ENCODE measurements at places on chromosomes 3 and 15. TPM values are rescaled to one million over a fixed set of nuclear protein-coding genes. Genes with fewer than 3 reads are reported as not detected.

The SMCO1 gene
- 0.13 TPM for total RNA-seq

The PIGBOS1 gene
- 12.2 TPM for total RNA-seq

The MAGI1 gene
- not detected for total RNA-seq

The ATP2B2 gene
- not detected for total RNA-seq

The ATR gene
- total RNA-seq: 33.6 TPM

The DNAJA4 gene
- 29.7 TPM for total RNA-seq

The B3GALNT1 gene
- 19.7 TPM for total RNA-seq

The CLDN16 gene
- total RNA-seq: not detected

- H3K27ac ChIP-seq: no peak overlapping the region
- H3K4me3 ChIP-seq: no peak overlapping the region
Measured at GRCh38 chr15:65208647-65209046, 2.6 kb downstream of the CILP start.

- H3K27me3 ChIP-seq: peaks cover 8% of the 10 kb centered on the region
- DNase-seq: no peak
- no peak overlapping the region for H3K4me3 ChIP-seq
- H3K36me3 ChIP-seq: no peaks in the 10 kb centered on the region
Measured at GRCh38 chr3:120113128-120114116, 19.2 kb upstream of the GSK3B start.

DNA sequence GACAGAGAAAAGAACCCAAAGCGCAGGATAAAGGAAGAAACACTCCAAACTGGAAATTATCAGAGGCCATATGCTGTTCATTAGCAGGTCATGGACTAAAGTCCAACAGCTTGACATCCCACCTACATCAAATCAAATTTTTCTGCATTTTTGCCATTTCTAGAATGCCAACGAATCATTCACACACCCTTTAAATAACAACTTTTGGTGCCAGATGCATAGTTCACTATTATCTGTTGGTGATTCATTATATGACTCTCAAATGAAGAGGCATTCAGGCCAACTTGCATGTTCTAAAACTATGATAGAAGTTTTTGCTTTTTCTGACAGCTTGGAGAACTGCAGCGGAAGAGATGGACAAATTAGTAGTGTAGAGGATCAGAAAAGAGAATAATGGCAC, 529.8 kb upstream of the NAALADL2 start:
- no peak for DNase-seq
- no peaks in the 10 kb centered on the region for H3K27me3 ChIP-seq
- no peak overlapping the region for H3K27ac ChIP-seq

GRCh38 chr3:124044956-124045355, 53.0 kb upstream of the ROPN1 start:
- no peak overlapping the region for H3K27ac ChIP-seq
- no peak for DNase-seq
- no peaks in the 10 kb centered on the region for H3K36me3 ChIP-seq
- no peak overlapping the region for H3K4me3 ChIP-seq
- peaks cover 13% of the 10 kb centered on the region for H3K27me3 ChIP-seq
- H3K4me1 ChIP-seq: no peaks in the 10 kb centered on the region

GRCh38 chr3:189947068-189947467, 173.6 kb downstream of the P3H2 start:
- no peak overlapping the region for H3K4me3 ChIP-seq
- H3K4me1 ChIP-seq: peaks cover 2% of the 10 kb centered on the region
- no peaks in the 10 kb centered on the region for H3K36me3 ChIP-seq
- DNase-seq: no peak

DNA sequence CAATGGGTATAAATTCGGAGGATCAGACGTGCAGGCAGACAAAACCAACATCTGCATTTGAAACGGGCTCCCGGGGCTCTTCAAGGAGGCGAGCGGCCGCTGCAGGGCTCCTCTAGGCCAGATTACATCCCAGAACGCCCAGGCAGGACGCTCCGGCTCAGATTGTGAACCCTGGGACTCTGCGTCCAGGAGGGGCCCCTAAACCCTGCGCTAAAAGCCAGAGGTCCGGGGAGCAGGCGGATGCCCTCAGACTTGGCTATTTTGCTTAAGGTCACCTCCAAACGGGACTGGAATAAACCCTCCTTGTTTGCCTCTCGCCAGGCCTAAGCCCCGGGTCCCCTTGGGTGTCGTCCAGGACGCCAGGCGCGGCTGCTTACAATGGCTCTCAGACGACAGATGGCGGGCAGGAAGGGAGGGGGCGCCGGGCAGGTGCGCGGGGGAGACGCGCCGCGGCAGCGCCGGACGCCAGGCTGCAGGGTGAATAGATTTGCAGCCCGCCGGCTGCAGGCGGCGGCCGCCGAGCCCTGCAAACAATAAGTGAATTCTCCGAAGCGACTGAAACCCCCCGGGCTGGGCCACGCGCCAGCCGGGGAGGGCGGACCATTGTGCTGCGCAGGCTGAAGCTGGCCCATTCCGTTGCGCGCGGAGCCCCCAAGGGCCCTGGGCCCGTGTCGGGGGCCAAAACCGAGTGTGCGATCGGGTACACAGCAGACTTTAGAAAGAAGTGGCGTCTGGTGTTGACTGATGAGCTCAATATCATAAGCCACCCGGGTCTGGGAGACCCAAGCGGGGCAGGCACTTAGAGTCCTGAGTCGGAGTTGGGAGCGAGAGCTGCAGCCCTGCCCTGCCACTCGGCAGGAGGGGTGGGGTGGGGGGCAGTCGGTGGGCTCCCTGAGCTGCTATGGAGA, 32.3 kb upstream of the AMOTL2 start:
- no peak overlapping the region for H3K27ac ChIP-seq
- no peaks in the 10 kb centered on the region for H3K36me3 ChIP-seq
- H3K27me3 ChIP-seq: peaks cover 66% of the 10 kb centered on the region
- no peak for DNase-seq

GRCh38 chr15:44790215-44790614, 53.9 kb downstream of the TRIM69 start:
- H3K27ac ChIP-seq: no peak overlapping the region
- H3K36me3 ChIP-seq: no peaks in the 10 kb centered on the region
- peaks cover 20% of the 10 kb centered on the region for H3K4me1 ChIP-seq
- no peaks in the 10 kb centered on the region for H3K27me3 ChIP-seq
- H3K4me3 ChIP-seq: no peak overlapping the region

GRCh38 chr3:108241146-108241545, 18.9 kb upstream of the IFT57 start:
- peaks cover 5% of the 10 kb centered on the region for H3K36me3 ChIP-seq
- H3K4me1 ChIP-seq: no peaks in the 10 kb centered on the region
- H3K4me3 ChIP-seq: no peak overlapping the region
- no peaks in the 10 kb centered on the region for H3K27me3 ChIP-seq
- no peak overlapping the region for H3K27ac ChIP-seq

GRCh38 chr3:50201573-50202315, 3.3 kb upstream of the SLC38A3 start:
- H3K36me3 ChIP-seq: no peaks in the 10 kb centered on the region
- no peak for DNase-seq
- H3K27ac ChIP-seq: no peak overlapping the region
- peaks cover 41% of the 10 kb centered on the region for H3K27me3 ChIP-seq

DNA sequence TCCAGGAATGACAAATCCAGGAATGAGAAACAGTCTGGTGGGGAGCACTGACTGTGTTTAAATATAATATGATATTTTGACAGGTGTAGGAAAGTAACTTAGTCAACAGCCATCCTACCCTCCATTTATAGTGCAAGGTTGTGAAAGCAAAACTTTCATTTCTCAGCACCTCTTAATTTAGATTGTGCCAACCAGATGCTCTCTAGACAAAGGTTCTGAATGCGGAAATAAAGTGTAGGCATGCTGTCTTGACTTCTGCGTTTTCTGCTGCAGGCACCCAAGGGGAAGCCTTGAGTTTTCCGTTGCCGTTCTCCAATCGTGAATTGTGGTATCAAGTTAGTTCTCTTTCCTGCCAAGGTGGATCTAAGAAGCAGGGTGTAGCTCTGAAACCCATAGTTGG, 261.9 kb upstream of the SUCLG2 start:
- H3K27ac ChIP-seq: no peak overlapping the region
- no peaks in the 10 kb centered on the region for H3K36me3 ChIP-seq
- H3K4me3 ChIP-seq: no peak overlapping the region
- no peaks in the 10 kb centered on the region for H3K27me3 ChIP-seq
- H3K4me1 ChIP-seq: no peaks in the 10 kb centered on the region

DNA sequence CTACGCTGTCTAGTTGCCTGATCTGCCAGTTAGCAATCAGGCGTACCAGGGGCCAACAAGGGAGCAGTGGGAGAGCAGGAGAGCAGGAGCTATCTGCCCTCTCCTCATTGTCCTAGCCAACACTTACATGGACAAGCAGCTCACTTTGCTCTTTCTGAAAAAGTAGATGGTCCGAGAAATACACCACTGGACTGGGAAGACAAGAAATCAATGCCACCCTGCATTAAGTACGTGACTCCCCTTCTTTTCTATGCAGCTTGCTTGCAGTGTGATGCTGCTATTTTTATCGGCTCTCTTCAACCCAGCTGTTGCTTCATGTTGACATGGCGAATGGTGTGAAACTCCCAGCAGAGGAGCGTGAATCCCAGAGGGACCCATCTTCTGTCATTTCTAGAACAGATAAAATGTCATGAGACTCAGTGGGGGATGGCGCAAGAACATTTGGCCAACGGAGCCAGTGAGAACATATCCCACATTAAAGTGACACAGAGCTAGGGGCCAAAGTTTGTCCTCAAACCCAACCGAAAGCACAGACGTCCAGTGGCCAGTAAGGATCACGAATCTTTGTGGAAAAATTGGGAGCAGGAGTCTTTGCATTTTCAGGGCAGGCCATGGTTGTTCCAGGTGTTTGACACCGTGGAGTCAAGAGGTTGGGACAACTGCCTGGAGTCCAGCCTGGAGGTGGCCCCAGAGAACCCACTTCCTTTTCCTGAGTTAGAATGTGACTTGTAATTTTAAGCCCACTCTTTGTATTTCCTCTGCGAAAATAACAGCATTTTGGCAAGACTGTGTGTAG, 53.7 kb upstream of the MEF2A start:
- H3K4me1 ChIP-seq: peaks cover 55% of the 10 kb centered on the region
- H3K36me3 ChIP-seq: peaks cover 10% of the 10 kb centered on the region
- H3K4me3 ChIP-seq: no peak overlapping the region
- no peaks in the 10 kb centered on the region for H3K27me3 ChIP-seq
- no peak for DNase-seq

DNA sequence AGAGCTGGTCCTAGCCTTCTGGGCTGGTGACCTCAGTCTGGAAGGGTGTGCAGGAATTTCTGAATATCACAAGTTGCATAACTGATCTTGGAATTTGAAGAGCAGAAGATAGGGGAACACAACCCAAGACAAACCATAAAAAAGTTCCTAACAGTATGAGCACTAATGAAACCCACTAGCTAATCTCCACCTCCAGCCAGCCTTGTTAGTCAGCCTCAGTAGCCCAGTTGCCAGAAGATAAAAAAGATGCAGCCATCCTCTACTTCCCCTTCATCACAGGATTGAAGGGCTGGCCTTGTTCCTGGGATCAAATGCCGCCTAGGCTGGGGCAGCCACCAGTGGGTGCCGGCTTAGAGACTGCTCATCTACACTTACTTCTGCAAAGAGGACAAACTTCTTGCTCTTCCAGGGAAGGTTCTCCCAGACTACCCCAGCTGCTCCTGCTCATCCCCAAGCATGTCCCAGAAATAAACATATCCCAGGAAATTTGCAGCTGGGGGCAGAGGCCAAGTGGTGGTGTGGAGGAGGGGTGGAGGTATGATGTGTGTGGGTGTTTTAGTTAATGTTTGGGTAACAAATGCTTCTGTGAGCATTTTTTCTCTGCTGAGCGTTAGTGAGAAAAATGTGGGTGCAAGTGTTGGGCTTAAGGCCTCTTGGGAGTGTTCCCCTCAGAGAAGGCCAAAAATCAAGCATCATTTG, 9.2 kb upstream of the ITGA11 start:
- H3K27ac ChIP-seq: no peak overlapping the region
- DNase-seq: peak; percentile 15
- H3K4me1 ChIP-seq: no peaks in the 10 kb centered on the region
- no peak overlapping the region for H3K4me3 ChIP-seq

DNA sequence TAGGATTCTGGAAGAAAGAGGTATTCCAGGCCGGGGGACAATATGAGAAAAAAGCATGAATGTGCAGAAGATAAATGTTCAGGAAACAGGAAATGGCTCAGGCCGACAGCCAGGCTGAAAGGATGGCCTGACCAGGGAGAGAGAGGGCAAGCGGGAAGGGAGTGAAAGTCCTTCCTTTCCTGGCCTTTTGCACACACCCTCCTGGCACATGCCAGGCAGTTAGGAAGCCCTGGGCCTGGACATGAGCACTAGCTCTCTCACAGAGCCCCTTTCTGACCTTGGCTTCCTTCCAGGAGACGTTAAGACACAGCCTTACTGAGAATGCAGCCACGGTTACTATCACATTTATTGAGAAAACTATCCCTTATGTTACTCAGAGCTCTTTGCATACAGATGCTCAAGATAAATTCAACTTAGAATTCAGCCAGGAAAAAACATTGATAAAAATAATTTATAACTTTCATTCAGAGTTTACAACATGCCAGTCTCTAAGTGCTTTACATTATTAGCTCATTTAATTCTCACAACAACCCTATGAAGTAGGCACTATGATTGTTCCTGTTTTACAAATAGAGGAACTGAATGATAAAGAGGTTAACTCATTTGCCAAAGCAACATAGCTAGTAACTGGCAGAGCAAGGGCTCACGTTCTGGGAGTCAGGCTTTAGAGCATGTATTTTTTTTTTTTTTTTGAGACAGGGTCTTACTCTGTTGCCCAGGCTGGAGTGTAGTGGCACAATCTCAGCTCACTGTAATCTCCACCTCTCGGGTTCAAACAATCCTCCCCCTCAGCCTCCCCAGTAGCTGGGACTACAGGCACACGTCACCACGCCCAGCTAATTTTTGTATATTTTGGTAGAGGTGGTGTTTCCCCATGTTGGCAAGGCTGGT, 39.4 kb upstream of the SMAD3 start:
- H3K36me3 ChIP-seq: no peaks in the 10 kb centered on the region
- no peak overlapping the region for H3K27ac ChIP-seq
- peaks cover 12% of the 10 kb centered on the region for H3K4me1 ChIP-seq
- no peak for DNase-seq

DNA sequence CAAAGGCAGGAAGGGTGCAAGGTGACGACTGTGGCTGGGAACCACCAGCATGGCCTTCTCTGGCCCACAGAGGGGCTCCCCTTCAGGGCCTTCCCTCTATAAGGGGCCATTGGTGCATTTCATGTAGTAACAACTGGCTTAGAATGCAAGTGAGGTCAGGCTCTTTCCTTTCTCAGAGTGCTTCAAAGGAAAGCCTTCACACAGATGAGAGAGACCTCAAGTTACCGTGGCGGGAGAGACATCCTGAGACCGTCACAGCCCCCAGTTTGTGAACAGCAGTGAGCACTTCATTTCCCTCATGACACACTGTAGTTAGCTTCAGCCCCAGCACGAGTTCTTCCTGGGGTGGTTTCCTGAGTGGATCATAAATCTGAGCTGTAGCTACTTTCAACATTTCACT, 96.6 kb upstream of the LIMD1 start:
- H3K27me3 ChIP-seq: no peaks in the 10 kb centered on the region
- H3K4me1 ChIP-seq: peaks cover 23% of the 10 kb centered on the region
- H3K4me3 ChIP-seq: no peak overlapping the region
- H3K27ac ChIP-seq: peak overlapping the region; percentile 80

GRCh38 chr15:82139823-82140268, 94.0 kb upstream of the MEX3B start:
- H3K27ac ChIP-seq: peak overlapping the region; percentile 28
- DNase-seq: no peak
- H3K4me1 ChIP-seq: peaks cover 2% of the 10 kb centered on the region
- H3K36me3 ChIP-seq: peaks cover 23% of the 10 kb centered on the region
- H3K27me3 ChIP-seq: no peaks in the 10 kb centered on the region

GRCh38 chr3:119891944-119892721, 110.2 kb downstream of the NR1I2 start:
- H3K4me1 ChIP-seq: peaks cover 4% of the 10 kb centered on the region
- no peak overlapping the region for H3K4me3 ChIP-seq
- H3K36me3 ChIP-seq: peaks cover 32% of the 10 kb centered on the region
- no peak overlapping the region for H3K27ac ChIP-seq
- no peaks in the 10 kb centered on the region for H3K27me3 ChIP-seq

Data from activated CD8-positive, alpha-beta T cell treated with anti-CD3 and anti-CD28 coated beads, Interleukin-2, amount 10 ng/mL, durations not matched to agents 7 days and 5 days (primary cell).